ENCODE measurements at places on chromosomes 3 and 15. TPM values are rescaled to one million over a fixed set of nuclear protein-coding genes. Genes with fewer than 3 reads are reported as not detected.

Gene ACKR4
- 3.8 TPM for total RNA-seq

DNA sequence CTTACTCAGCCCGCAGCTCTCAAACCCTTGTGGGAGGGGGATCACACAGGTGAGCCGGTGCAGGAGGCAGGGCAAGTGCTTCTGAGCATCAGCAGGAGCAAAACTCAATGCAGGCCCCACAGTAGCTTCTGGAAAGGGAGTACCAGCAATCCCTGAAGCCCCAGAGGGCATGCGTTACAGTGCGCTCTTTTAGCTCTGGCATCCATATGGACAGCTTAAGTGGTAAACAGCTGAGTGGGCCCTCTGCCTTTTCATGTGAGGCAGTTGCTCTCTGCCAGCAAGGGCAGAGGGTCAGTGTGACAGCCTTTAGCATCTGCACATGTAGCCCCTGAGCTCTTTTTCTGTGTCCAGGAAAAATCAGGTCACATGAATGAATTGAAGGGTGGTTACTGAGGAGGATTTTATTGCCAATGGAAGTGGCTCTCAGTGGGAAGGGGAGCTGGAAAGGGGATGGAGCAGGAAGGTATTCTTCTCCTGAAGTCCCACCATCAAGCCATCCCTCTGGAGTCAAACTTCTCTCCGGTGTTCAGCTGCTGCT, 464.3 kb upstream of the THRB start:
- DNase-seq = no peak

DNA sequence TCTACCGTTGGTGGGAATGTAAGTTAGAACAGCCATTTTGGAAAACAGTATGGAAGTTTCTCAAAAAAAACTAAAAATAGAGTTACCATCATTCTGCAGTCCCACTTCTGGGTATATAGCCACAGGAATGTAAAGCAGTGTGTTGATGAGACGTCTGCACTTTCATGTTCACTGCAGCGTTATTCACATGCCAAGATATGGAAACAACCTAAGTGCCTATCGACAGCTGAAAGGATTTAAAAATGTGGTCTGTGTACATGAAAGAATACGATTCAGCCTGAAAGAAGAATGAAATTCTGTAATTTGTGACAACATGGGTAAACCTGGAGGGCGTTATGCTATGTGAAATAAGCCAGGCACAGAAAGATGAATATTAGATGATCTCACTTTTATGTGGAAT, 157.7 kb downstream of the THSD4 start:
- DNase-seq = no peak

Gene SAMD7
- total RNA-seq = 0.96 TPM

Gene BUB1B
- total RNA-seq = 162 TPM

DNA sequence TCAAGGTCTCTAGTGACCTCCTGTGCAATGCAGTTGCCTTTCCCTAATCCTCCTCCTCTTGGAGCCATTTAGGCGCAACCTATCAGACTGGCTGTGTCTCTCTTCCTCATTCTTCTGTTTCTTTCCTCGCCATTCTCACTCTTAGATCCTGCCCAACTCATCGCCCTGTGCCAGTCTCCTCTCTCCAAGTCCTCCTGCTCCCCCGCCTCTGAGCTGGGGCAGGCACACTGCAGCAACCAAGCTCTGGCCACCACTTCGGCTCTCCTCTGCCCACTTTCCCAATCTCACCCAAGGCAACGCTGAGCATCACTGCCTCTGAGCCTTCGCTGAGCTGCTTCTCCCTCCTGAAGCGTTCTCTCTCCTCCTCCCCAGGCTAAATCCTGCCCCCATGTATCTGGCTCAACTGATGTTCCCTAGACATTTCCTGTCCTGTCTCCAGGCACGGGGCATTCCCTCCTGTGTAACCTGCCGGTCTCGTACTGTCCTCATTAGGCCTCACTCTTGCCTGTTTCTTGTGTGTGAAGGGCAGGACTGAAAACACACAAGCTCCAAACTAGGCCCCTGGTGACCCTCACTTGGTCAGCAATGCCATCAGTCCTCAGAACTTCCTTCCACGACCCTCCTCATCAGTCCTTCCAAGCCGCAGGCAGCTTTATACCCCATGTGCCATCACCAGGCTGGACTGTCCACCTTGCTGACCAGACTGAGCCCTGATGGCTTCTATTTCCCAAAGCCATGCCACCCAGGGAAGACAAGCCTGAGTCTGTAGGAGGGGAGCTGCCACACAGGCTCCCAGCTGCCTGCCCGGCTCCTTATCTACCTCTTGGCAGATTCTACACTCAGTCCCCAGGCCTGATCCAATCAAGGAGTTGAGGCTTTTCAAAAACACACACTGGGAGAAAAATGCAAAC, 85.6 kb downstream of the SEC22A start:
- no peak for DNase-seq

DNA sequence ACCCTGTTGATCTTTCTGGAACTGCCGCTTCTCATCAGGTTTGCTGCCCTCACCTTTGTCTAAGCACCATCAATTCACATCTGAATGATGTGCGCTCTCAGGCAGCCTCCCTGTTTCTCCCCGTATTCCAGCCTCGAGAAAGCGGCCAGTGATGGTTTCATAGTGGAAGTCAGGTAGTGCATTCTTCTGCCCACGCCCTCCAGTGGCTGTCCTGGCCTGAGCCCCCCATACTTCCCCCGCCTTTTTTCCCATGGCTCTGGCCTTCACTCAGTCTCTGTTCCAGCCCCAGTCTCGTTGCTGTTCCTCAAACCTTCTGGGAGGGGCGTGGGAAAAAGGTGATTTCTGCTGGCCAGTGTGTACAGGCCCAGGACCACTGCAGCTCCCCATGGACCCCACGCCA, 101.3 kb downstream of the ASB7 start:
- DNase-seq = no peak

DNA sequence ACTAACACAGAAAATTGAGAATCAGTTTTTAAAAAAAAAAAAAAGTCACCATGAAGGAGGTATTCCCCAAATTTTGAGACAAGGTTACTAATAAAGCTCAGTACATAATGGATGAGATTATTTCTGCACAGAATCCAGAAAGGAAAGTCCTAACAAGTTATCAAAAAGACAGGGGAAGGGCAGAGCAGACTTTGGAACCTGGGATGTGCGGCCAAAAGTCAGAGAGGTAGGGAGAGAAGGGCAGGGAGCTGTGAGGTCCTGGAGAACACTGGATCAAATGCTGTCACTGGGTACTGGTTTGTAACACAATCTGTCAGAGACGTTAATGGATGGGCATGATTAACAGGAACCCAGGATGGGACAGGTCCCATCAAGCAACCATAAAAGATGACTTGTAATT, 12.2 kb upstream of the LACTB start:
- DNase-seq = no peak

DNA sequence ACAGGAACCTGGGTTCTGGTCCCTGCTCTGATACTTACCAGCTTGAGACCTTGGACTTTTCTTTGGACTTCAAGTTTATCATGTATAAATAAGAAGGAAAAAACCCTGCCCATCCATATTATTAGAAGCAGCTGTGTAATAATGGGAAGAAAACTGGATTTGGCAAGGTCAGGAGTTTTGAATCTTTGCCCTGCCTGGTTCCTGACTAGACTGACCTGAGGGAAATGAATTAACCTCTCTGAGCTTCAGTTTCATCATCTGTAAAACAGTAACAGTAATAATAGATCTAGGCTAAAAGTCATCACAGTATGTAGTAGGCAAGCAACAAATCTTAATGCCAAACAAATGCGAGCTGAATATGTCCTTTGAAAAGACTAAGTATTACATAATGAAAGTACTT, 68.8 kb downstream of the FSIP1 start:
- no peak for DNase-seq

Gene EPHB1
- total RNA-seq = 1.3 TPM

GRCh38 chr3:112685956-112686799, 45.2 kb upstream of the CCDC80 start:
- no peak for DNase-seq

DNA sequence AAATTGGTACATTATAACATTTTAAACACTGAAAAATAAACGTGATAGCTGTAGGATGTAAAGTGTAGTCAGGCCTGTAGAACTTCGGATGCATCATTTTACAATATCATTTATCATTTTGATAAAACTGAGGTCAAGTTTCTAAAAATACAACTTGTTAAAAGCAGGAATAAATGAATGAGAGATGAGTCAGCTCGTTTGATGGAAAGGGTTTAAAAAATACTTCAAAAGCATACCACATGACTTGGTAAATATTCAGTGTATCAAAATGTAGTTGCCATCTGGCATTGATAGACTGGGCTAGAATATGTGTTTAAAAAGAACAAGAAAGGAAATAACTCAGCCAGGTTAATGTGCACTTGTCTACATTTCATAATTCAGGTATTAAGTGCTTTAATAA, 357.0 kb downstream of the TIGIT start:
- DNase-seq = no peak

All from OCI-LY7 (cell line).